ENCODE measurements at places on chromosomes 16 and 17.

- no peak for DNase-seq
Measured at GRCh38 chr17:32588982-32589381, 102.2 kb downstream of the CDK5R1 start.

- peak; percentile 39 for DNase-seq
Measured at GRCh38 chr16:85902366-85903155, 3.6 kb downstream of the IRF8 start.

- DNase-seq: peak; percentile 32
Measured at GRCh38 chr17:32265192-32265923, at the start of gene RHBDL3. RHBDL3 (plus strand) TSS chr17:32265832; CDS start chr17:32266190, 358 bp downstream.

DNA sequence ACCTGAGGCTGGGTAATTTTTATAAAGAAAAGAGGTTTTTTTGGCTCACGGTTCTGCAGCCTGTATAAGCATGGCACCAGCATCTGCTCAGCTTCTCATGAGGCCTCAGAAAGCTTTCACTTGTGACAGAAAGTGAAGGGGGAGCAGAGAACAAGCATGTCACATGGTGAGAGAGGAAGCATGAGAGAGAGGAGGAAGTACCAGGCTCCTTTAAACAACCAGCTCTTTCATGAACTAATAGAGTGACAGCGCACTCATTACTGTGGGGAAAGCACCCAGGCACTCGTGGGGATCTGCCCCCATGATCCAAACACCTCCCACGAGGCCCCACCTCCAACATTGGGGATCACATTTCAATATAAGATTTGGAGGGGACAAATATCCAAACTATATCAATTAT, 86.8 kb downstream of the USP32 start:
- peak; percentile 52 for DNase-seq

DNA sequence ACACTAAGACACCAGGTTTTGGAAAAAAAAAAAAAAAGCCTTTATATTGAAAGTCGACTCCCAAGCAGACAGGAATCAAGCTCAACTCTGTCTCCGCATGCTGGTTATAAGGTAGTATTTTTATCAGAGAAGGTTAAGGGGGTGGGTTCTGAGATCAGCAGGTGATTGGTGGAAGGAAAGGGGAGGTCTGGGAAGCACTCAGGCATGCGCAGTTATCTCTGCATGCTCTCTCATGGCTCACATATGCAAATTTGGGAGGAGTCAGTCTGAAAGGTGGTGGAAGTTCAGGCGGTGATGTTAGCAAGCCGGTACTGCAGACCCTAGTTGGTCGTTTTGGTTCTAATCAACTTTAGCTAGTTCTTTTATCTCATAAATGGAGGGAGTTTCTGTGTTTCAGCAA, 357.6 kb upstream of the C16orf82 start:
- DNase-seq: no peak

- DNase-seq: no peak
Measured at GRCh38 chr17:7038025-7038862, 2.4 kb downstream of the SLC16A13 start.
